Activated CD8-positive, alpha-beta memory T cell treated with anti-CD3 and anti-CD28 coated beads, Interleukin-2, amount 50 U/mL, for 4 hours (primary cell): ENCODE measurements at places on chromosomes 1 and 21.
A peak's percentile ranks its signal among the peaks of the same experiment; 100 is the strongest.

GRCh38 chr1:208202333-208202995 is 41.7 kb downstream of the PLXNA2 start:
- DNase-seq = no peak

- no peak for DNase-seq
These were observed 224.7 kb upstream of the FAM78B start for GRCh38 chr1:166391279-166392066.

- DNase-seq = no peak
These were observed 3.5 kb upstream of the PRDX6 start for GRCh38 chr1:173473599-173474011.

GRCh38 chr1:147618077-147618569 is 52.2 kb downstream of the ACP6 start:
- DNase-seq = no peak

- DNase-seq = no peak
These were observed 468 bp upstream of the MX1 start for GRCh38 chr21:41425588-41425953.

DNA sequence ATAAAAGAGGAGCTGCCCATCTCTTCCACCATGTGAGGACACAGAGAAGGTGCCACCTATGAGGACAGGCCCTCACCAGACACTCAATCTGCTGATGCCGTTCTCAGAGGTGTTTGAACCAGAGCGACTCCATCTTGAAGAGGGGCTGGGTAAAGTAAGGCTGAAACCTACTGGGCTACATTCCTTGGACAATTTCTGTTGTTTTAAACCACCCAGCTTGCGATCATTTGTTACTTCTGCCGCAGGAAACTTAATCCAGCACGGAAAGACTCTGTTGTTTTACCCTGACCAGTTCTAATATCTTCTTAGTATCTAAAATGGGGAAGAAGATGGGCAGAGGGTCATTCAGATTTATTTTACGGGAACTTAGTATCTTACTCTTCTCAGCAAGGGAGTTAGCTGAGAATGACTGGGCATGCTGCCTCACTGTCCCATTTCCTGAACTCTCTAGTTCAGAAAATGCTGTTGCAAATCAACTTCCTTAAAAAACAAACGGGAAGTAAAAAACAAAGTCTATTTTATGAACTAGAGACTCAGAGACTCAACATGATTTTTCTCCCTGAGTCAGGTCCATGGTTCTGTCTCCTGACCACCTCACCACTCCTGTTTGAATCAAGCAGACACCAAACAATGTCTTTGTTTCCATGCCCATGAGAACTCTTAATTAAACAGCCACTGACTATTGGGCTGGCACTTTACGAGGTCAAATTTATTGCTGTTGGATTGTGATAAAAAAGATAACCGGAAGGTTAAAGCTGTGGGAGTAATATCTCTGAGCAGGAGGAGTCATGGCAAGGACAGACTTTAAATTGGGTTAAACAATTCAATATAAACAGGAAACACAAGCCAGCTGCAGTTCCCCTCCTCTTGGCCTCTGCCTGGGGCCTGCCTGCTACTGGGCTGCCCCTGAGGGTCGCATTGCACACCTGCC is 23.8 kb upstream of the IFNAR1 start:
- no peak for DNase-seq

- peak; percentile 66 for DNase-seq
These were observed 6.8 kb downstream of the JMJD4 start for GRCh38 chr1:227728059-227728891.

- DNase-seq = no peak
These were observed 122.0 kb downstream of the SEC16B start for GRCh38 chr1:177847843-177848242.

- no peak for DNase-seq
These were observed 5.1 kb downstream of the HLX start for GRCh38 chr1:220884109-220884980.

- no peak for DNase-seq
These were observed 2.0 kb downstream of the ASCL5 start for GRCh38 chr1:201125019-201125418.

DNA sequence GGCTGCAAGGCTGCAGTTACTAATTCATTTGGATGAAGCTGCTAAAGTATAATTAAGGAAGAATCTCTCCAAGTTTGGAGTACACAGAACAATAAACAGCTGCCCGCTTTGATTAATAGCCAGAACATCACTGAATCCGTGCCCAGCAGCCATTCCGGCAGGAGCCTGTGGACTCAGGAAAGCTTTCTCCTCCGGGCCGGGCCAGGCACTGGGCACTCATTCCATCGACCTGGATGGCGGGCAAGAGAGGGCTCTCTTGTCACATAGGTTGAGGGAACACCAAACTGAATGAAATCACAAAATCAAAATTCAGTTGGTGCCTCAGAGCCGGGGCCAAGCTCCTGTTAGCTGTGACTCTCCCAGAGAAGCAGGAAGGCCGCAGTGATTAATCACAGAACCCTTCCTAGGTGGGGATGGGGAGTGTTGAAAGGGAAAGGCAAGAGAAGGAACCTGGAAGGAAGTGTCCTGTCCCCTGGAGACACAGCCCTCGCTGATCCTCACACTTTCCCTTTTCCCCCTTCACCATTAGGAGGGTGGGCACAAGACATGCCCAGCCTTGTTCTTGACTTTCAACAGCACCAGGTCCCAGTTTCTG is 306.7 kb downstream of the NPHP4 start:
- no peak for DNase-seq

GRCh38 chr1:202234331-202235002 is 40.9 kb downstream of the LGR6 start:
- DNase-seq = no peak

DNA sequence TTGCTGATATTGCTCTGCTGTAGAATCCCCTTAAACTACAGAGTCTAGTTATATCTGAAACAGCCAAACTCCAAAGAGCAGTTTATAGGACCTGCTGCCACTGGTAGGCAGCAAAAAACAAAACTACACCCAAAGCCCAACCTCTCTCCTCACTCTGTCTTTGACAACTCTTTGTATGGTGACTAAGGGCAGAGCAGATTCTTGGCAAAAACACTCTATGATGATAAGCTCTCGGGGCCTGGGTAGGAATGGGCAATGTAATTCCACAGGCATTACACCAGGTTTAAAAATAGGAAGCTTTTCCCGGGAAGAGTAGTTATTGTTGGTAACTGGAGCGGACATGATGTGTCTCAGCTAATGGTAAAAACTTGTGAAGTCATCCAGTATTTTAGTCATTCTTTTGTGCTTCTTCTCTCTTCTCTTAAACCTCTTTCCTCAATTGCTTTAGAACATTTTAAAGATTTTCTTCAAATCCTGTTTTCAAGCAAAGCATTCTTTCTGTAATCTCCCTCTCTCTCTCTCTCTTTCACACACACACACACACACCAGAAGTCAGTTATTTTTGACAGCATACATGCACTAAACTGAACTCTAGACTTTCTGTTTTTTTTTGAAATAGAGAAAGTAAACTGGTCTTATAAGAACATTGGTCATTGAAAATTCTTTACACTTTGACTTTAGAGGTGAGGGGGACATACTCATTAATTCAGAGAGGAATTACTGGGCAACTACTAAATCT is 193.5 kb downstream of the PAPPA2 start:
- DNase-seq = no peak

GRCh38 chr1:65691972-65692371 is 100.7 kb upstream of the PDE4B start:
- no peak for DNase-seq

- no peak for DNase-seq
These were observed 177.6 kb upstream of the OLFM3 start for GRCh38 chr1:102174259-102174863.

DNA sequence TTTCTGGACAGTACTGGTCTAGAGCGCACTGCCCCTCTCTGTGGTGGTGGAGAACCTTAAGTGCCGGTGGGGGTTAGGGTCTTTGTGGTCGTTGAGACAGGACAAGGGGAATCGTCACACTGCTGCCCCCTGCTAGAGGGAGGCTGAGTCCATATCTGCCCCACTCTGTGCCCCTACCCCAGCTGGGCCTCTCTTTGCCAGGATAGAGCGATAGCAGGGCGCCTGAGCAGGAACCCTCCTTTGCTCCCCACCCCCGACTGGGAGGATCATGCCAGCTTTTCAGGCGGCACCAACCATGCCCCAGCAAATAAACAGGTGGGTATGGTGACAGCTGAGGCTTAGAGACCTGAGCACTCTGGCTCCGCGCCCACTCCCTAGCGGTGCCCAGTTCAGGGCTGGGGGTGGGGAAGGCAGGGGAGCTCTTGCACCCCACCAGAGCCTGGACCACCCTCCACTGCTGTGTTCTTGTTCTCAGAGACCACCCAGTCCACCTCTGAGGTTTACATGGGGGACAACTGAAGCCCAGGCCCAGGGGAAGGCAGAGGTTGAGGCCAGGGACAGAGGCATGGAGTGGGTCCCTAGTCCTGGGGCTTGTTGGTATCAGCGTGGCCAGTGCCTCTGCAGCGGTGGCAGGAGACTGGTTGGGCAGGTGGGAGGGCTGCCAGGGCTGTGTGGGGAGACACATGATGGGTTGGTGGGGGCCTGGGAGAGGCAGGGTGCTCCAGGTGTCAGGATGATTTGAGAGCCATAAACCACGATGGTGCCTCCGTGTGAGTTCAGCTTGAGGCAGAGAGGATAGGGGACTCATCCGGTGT is 1.6 kb downstream of the PADI2 start:
- DNase-seq = no peak

- peak; percentile 77 for DNase-seq
These were observed at the start of gene LAX1 for GRCh38 chr1:203765029-203765837. Gene LAX1, plus strand, starts transcription at chr1:203765183. Its CDS starts 383 bp downstream, at chr1:203765566.

DNA sequence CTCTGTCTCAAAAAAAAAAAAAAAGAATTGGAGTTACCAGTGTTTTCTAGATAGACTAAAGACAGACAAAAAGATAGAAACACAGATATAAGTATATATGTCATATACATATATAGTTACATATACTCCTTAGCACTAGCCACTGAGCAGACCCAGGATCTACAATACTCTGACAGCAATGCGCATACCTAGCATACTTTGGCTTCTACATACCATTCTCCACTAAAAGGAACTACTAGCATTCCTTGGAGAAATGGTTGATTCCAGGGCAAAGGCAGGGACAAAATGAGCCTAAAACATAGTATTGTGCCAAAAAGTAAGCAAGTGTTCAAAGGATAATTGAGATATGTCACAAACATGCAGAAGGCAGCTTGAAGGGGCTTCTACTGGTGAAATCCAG is 22.7 kb downstream of the SYNJ1 start:
- no peak for DNase-seq

- no peak for DNase-seq
These were observed 11.7 kb downstream of the STUM start for GRCh38 chr1:226560243-226560642.

DNA sequence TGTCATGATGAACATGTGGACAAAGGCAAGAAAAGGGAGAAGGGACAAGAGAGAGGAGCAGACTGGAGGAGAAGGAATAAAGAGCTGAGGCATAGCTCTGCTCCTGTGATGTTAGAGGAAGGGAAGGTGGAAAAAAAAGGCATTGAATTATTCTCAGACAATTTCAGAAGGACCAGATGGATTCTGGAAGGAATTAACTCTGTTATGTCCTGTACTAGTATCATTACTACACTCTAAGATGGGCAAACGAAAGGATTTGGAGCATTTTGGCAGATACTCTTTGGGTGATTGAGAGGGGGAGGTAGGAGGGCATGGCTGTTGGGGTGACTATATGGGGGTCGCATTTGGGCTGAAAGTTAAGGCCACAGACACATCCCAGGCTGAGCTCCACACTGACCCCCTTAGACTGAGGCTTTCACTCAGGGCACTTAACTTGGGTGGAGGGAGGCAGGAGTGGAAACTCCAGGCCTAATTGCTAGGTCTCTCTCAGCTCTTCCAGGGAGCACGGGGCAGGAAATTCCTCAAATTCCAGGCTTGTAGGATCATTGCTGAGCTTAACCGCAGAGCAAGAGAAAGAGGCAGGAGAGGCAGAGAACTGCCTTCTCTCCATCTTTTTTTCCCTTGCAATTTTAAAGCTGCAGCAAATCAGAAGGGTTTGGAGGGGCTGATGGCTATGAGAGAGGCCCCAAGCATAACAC is 25.9 kb downstream of the KIRREL1 start:
- DNase-seq = no peak

DNA sequence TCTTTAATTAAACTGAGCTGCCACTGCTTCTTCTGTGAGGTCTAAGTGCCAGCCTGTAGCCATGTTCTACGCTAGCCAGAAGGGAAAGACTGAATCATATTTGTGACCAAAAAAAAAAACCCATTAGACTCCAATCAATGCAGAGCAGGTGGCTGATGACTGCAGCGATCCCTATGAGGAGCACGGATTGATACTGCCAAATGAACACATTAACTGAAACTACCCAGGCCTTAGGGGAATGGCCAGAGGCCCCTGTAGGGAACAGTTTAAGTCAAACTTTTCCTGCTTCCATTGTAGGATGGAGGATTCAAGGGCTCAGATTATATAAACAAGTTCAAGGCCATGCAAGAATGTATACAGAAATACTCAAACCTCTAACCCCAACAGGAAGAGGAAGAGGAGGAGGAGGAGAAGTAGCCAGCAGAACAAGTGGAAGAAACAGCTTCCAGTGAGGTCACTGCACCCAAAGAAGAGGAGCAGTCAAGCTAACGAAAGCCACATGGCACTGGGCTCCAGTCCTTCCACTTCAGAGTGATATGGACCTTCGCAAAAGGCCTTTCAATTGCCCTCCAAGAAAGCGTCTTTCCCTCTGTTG is 328.3 kb downstream of the SMYD3 start:
- no peak for DNase-seq

- DNase-seq = no peak
These were observed 11.5 kb upstream of the S100A2 start for GRCh38 chr1:153577138-153577537.

GRCh38 chr1:34740161-34740868 is 14.5 kb upstream of the GJB5 start:
- DNase-seq = no peak

DNA sequence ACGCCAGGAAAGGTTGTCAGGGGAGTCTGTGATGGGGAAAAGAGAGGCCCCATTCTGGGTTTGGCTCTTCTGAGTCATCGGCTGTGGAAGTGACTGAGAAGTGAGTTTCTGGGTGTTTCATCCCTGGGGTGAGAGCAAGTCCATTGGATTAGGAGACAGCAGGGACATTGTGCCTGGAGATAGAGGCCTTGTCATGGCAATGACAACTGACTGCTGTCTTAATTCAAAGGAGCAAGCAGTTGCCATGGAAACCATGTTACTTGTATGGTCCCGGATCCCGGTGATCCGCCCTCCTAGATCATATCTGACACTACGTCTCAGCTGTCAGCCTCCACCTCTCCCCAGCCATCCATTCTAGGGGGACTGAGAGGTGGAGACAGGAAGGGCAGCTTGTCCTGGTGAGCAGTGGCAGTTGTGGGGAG is 34.4 kb downstream of the KIAA0040 start:
- DNase-seq = no peak

DNA sequence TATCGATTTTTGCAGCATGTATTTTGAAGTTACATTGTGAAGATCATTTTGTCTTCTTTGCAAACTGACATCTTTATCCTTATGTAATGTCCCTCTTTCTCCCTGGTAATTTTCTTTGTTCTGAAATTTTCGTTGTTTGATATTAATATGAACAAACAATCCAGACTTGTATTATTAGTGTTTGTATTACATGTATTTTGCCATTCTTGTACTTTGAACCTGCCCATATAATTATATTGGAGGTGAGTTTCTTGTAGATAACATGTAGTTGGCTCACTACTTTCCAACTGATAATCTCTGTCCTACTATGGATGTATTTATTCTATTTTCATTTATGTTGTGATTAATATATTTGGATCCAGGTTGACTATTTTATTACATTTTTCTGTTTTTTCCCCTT is 27.1 kb downstream of the OBSCN start:
- no peak for DNase-seq

- no peak for DNase-seq
These were observed 319 bp downstream of the HES2 start for GRCh38 chr1:6419397-6419803.

- no peak for DNase-seq
These were observed 13.2 kb downstream of the IER5 start for GRCh38 chr1:181101581-181102226.
